ENCODE measurements at places on chromosomes 16 and 17.
A peak's percentile ranks its signal among the peaks of the same experiment; 100 is the strongest.

DNA sequence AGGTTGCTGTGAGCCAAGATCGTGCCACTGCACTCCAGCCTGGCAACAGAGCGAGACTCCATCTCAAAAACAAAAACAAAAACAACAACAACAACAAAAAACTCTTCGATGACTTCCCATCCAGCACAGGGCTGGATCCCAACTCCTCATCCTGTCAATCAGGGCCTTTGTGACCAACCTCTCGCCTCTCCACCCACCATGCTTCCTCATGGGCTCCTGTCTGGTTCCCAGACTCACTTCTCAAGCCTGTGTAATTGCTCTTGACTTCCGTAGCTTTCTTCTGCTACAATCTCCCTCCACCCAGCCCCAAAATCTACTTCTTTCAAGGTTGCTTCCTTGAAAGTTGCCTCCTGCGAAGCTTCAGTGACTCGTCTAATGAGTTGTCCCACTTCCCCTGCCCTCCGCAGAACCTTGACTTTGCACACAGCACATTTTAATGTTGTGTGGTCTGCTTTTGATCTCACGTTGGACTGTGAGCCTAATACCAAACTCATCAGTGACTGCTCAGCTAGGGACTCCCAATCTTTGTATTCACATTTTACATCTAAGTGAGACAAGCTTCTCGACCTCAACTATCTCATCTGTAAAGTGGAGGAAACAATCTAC, 936 bp upstream of the RASL10B start:
- DNase-seq = no peak

DNA sequence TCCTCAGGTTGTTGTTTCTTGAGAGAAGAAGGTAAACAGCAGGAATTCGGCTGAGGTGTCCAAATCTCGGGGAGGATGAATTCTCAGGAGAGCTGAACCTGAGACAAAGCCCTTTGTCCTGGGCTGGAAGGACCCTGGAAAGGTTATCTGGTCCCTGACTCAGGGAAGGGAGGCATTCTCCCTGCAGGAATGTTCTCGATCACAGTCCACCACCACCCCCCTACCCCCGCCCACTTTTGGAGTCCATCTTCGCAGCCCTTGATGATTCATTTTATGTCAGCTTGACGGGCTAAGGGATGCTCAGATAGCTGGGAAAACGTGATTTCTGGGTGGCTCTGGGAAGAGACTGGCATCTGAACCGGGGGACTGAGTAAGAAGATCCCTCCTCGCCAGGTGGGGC, 1.4 kb upstream of the CEP295NL start:
- no peak for DNase-seq

DNA sequence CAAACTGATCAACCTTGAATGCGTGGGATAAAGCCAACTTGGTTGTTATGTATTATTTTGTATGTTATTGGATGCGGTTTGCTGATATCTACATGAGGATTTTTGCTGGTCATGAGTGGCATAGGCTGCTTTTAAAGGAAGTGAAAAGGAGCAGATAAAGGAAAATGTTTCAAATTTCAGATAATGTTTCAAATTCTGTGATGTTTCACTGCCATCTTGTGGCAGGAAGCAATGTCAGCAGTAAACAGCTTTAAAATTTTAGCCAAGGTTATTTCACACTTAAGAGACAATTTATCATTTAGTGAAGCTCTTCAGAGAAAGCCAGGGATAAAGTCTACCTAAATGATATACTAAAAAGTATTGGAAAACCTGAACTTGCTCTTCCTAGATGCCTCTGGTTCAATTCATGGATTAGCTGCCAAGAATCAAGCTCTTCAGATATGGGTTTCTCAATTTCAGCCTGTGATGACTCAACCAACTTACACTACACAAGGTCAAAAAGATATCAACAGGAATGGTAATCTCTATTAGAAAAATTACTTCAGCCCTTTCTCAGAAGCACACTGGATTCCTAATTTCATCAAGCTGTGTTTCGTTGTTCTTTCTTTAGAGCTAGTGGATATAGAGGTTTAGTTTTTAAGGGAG, 136.0 kb upstream of the C17orf78 start:
- DNase-seq = peak; percentile 6

GRCh38 chr17:43673516-43674323, 12.0 kb upstream of the MEOX1 start:
- DNase-seq = peak; percentile 34

GRCh38 chr16:64579712-64580111, 542.2 kb downstream of the CDH11 start:
- no peak for DNase-seq

GRCh38 chr17:80243526-80244433, 16.9 kb upstream of the RNF213 start:
- DNase-seq = no peak

All from fibroblast of skin of left quadriceps (primary cell).